Urothelium cell line (cell line): ENCODE measurements at places on chromosomes 1 and 21.

- DNase-seq = no peak
Observed at GRCh38 chr21:16908077-16908476, 604.8 kb upstream of the CXADR start.

GRCh38 chr21:45026066-45026745, 48.2 kb upstream of the ADARB1 start:
- DNase-seq = no peak

DNA sequence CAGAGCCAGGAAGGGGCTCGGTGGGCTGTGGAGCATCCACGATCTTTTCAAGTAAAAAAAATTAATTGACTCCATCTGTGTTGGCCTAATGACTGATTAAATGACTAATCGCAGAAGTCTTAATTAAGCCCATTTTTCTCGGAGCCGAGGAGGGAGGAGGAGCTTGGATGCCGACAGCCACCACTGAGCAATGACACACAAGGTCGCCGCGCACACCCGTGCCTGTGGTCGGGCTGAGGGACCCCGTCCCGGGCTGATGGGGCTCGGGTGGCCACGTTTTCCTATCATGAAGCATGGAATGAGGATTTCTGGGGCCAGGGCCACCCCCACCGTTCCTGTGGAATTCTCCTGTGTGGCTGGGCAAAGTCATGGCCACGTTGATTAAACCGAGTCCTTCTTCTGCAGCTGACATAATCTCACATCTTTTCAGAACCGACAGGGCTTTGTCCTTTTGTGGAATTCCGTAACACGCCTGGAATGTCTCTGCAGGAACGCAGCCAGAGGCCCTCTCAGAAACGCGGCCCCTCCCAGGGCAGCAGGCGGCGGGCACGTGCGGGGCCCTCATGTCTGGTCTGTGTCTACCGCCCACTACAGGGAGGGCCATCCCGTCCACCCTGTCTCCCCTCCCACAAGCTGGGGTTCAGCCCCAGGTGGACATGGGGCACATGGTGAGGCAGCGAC, 60.7 kb downstream of the MORN1 start:
- DNase-seq = peak; percentile 82

- DNase-seq = no peak
Observed at GRCh38 chr1:5348732-5349465, 643.3 kb downstream of the NPHP4 start.

DNA sequence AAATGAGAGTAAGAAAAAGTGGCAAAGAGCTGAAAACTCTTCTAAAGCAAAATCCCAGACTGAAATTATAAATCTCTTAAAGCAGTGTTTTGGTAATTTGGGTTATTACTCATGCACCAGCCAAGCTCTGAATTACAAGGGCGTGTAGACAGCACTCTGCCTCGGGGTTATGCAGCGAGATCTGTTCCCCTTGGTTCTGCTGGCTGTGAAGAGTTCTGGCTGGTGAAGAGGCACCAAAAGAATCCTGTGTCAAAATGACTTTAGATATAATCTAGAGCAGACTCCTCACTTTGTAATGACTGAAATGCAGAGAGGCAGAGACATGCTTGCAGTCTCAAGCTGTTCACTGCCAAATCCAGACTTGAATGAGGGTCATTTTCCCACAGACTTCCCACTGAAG, 461.8 kb upstream of the CXADR start:
- DNase-seq = peak; percentile 10
